Nasal cavity respiratory epithelium epithelial cell of viscerocranial mucosa (primary cell): ENCODE measurements at places on chromosomes 11 and 22. TPM values are rescaled to one million over a fixed set of nuclear protein-coding genes. Genes with fewer than 3 reads are reported as not detected.

Gene MS4A2
- total RNA-seq: not detected in 2 replicates

Gene SERPING1
- 0.68 and 10.0 TPM in 2 replicates for total RNA-seq

Gene PKP3
- 208 and 214 TPM in 2 replicates for total RNA-seq

Gene TMEM191B
- total RNA-seq: 0.28 and 0.68 TPM in 2 replicates

Gene CTTN
- total RNA-seq: 309 and 537 TPM in 2 replicates

Gene STX5
- total RNA-seq: 29.7 and 47.2 TPM in 2 replicates

Gene YPEL1
- under 0.01 and 0.21 TPM in 2 replicates for total RNA-seq

Gene TMPRSS4
- 14.4 and 229 TPM in 2 replicates for total RNA-seq

Gene DENND6B
- total RNA-seq: 0.68 and 2.3 TPM in 2 replicates

Gene UPK3A
- total RNA-seq: not detected in 2 replicates

Gene FLRT1
- total RNA-seq: 0.14 and 0.34 TPM in 2 replicates

Gene NCF4
- not detected in 2 replicates for total RNA-seq

Gene LRRC10B
- total RNA-seq: under 0.01 TPM in 1 of 2 replicates, not detected in the other

Gene KRTAP5-10
- total RNA-seq: not detected in 2 replicates

Gene RPLP2
- 259 and 293 TPM in 2 replicates for total RNA-seq

Gene RGL4
- total RNA-seq: not detected in 2 replicates

Gene SORL1
- total RNA-seq: 31.8 and 34.2 TPM in 2 replicates

Gene PDE2A
- 2.1 and 2.6 TPM in 2 replicates for total RNA-seq

Gene C1QTNF5
- 0.34 and 0.36 TPM in 2 replicates for total RNA-seq

Gene GSC2
- total RNA-seq: not detected in 2 replicates

Gene YPEL4
- under 0.01 and 0.07 TPM in 2 replicates for total RNA-seq
